ENCODE measurements at places on chromosomes 1 and 21.

- DNase-seq = peak; percentile 66
- no peaks in the 10 kb centered on the region for H3K27me3 ChIP-seq
- no peak overlapping the region for H3K27ac ChIP-seq
- no peaks in the 10 kb centered on the region for H3K4me1 ChIP-seq
- no peak overlapping the region for H3K4me3 ChIP-seq
Measured at GRCh38 chr21:16563795-16564194, 834.0 kb downstream of the USP25 start.

GRCh38 chr1:245648749-245649522 is 494.2 kb downstream of the KIF26B start:
- no peak overlapping the region for H3K27ac ChIP-seq
- no peaks in the 10 kb centered on the region for H3K36me3 ChIP-seq
- H3K4me1 ChIP-seq = 0 out of 2 replicates have a peak, but pooled peaks cover 2% of the 10 kb centered on the region
- no peaks in the 10 kb centered on the region for H3K27me3 ChIP-seq
- H3K4me3 ChIP-seq = no peak overlapping the region
- DNase-seq = no peak

GRCh38 chr1:24904731-24905354 is 25.2 kb downstream of the RUNX3 start:
- peak; percentile 44 for DNase-seq
- H3K4me1 ChIP-seq = no peaks in the 10 kb centered on the region
- no peak overlapping the region for H3K4me3 ChIP-seq

DNA sequence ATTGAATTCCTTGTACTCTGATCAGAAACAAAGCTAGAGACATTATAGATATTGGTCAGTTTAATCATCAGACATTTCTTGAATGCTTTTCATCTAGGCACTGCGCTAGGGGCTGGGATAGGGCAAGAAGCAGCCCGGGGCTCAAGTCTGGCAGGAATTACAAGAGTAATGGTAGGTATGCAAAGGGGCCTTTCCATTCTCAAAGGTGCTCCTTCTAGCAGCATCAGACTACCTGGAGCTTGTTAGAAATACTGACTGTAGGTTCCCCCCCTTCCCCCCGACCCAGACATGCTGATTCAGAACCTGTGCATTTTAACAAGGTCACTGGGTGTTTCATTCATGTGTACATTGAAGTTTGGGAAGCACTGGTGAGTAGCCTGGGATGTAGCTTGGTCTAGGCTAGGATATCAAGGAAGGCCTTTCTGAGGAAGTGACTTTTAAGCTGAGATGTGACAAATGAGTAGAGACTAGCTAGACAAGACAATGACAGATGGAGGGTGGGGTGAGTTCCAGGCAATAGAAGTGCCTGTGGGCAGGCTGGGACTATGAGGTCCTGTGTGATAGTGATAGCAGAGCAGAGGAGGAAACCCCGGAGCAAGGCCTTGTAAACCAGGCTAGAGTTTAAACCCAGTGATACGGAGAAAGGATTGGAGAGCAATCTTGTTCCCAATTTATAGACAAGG is 26.3 kb downstream of the NFASC start:
- H3K4me1 ChIP-seq = peaks cover 5% of the 10 kb centered on the region
- no peak for DNase-seq
- no peaks in the 10 kb centered on the region for H3K27me3 ChIP-seq
- H3K27ac ChIP-seq = no peak overlapping the region

DNA sequence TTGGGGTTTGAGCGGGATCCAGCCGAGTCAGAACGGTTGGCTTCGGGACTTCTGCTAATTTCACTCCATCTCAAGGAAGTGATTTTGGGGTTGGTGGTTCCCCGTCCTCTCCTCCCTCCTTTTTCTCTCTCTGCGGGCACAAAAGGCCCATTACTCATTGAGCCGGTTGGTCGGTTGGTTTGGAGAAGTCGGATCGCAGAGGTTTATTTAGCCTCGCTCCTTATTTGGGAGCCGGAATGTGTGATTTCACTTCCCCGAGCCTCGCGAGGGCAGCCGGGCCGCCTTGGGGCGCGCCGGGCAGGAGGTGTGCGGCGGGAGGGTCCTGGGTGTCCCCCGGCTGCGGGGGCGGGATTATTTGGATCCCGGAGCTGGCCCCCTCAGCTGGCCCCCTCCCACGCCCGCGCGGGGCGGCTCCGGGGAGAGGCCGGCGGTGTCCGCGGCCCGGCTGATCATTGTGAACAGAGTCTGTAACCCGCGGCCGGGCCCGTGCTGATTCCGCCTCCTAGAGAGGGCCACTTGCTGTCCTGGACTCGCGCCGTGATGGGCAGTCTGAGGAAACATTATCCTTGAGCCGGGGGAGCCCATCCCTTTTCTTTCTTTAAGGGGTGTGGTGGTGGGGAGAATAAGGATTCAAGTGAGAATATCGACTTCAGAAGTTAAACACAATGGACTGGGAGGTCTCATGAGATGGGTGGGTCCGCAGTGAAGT is 1.2 kb downstream of the MAPKAPK2 start:
- DNase-seq = no peak
- peak overlapping the region; percentile 80 for H3K4me3 ChIP-seq
- peaks cover 28% of the 10 kb centered on the region for H3K27me3 ChIP-seq
- H3K4me1 ChIP-seq = peaks cover 10% of the 10 kb centered on the region
- H3K27ac ChIP-seq = peak overlapping the region; percentile 52
- H3K36me3 ChIP-seq = no peaks in the 10 kb centered on the region

- H3K27me3 ChIP-seq = peaks cover 4% of the 10 kb centered on the region
- H3K4me3 ChIP-seq = peak overlapping the region; percentile 83
- H3K4me1 ChIP-seq = no peaks in the 10 kb centered on the region
- H3K27ac ChIP-seq = no peak overlapping the region
Measured at GRCh38 chr1:32962248-32962896, 2.2 kb downstream of the RNF19B start.

- no peaks in the 10 kb centered on the region for H3K27me3 ChIP-seq
- no peaks in the 10 kb centered on the region for H3K4me1 ChIP-seq
- H3K36me3 ChIP-seq = no peaks in the 10 kb centered on the region
- no peak for DNase-seq
- H3K27ac ChIP-seq = no peak overlapping the region
Measured at GRCh38 chr21:38897532-38898421, 92.0 kb downstream of the ETS2 start.

Measured in H1 (cell line).